ENCODE measurements at places on chromosomes 11 and 22.

DNA sequence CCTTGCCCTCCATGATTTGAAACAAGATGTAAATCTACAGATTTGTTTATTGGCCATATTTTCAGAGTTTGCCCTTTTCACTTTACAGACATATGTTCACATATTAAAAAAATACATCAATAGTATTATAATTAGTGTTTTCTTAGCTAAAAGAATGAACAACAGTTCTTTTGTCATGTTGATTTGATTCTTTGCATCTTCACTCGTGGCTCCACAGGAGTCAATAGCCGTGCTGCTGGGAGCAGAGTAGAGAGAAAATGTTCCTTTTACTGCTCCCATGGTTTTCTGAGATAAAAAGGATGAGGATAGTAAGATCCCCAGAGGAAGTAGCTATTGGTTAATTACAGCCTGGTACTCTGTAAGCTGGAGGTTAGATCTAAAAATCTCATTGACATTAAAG is 151.2 kb downstream of the PGR start:
- no peaks in the 10 kb centered on the region for H3K27me3 ChIP-seq
- no peak for DNase-seq
- H3K4me1 ChIP-seq, result no peaks in the 10 kb centered on the region
- no peak overlapping the region for H3K4me3 ChIP-seq
- H3K27ac ChIP-seq, result no peak overlapping the region

DNA sequence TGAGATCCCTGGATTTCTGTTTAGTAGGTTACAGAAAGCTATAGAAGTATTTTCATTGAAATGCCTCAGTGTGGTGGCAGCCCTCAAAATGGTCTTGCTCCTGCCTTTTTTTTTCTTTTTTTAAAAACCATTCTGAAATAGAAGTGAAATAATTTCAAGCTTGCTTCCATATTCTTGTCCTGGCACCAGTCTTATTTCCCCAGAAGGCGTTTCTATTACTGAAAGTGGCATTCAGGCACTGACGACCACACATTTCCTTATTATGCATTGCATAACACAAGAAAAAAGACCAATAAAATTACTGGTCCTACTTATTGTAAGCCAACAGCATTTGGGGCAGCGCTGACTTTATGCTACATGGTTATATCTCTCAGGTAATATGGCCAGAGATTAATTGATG is 24.5 kb upstream of the LRRC4C start:
- no peaks in the 10 kb centered on the region for H3K27me3 ChIP-seq
- no peaks in the 10 kb centered on the region for H3K4me1 ChIP-seq
- no peak for DNase-seq
- no peaks in the 10 kb centered on the region for H3K36me3 ChIP-seq
- H3K27ac ChIP-seq, result no peak overlapping the region

- H3K4me3 ChIP-seq, result no peak overlapping the region
- H3K27me3 ChIP-seq, result no peaks in the 10 kb centered on the region
- DNase-seq, result no peak
Observed at GRCh38 chr22:50540381-50540780, 5.3 kb upstream of the KLHDC7B start.

GRCh38 chr11:3037040-3037944 is 19.9 kb downstream of the CARS1 start:
- H3K4me3 ChIP-seq, result no peak overlapping the region
- H3K27me3 ChIP-seq, result no peaks in the 10 kb centered on the region
- no peaks in the 10 kb centered on the region for H3K36me3 ChIP-seq
- no peaks in the 10 kb centered on the region for H3K4me1 ChIP-seq

DNA sequence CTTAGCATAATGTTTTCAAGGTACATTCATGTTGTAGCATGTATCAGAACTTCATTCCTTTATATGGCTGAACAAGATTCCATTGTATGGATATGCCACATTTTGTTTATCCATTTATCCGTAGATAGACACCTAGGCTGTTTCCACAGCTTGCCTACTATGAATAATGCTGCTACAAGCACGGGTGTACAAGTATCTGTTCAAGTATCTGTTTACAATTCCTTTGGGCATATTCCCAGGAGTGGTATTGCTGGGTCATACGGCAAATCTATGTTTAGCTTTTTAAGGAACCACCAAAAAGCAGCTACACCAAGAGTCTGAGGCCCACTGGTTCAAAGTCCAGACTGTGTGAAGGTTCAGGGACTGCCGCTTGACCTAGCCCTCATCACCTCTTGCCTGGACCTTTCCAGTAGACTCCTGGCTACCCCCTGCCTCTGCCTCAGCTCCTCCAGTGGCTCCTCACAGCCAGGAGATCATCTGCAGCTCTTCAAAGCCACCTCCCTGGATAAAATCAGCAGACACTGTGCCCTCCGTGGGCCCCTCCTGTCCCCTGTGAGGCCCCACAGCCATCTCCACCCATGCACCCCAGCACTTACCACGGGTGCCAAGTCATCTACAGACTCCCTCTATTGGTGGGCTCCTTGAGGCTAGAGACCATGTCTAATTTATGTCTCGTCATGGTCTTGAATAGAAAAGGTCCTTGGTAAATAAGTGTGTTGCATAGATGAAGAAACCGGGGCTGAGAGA is 160.3 kb downstream of the MN1 start:
- no peaks in the 10 kb centered on the region for H3K4me1 ChIP-seq
- H3K4me3 ChIP-seq, result no peak overlapping the region
- DNase-seq, result no peak
- H3K36me3 ChIP-seq, result no peaks in the 10 kb centered on the region

GRCh38 chr11:85718126-85718943 is 32.3 kb upstream of the CCDC89 start:
- DNase-seq, result no peak
- H3K27me3 ChIP-seq, result no peaks in the 10 kb centered on the region
- no peaks in the 10 kb centered on the region for H3K4me1 ChIP-seq
- H3K4me3 ChIP-seq, result peak overlapping the region; percentile 13
- H3K27ac ChIP-seq, result peak overlapping the region; percentile 28

GRCh38 chr11:1519028-1520010 is 32.7 kb upstream of the MOB2 start:
- no peak overlapping the region for H3K27ac ChIP-seq
- no peaks in the 10 kb centered on the region for H3K27me3 ChIP-seq
- no peak overlapping the region for H3K4me3 ChIP-seq
- H3K36me3 ChIP-seq, result no peaks in the 10 kb centered on the region
- DNase-seq, result no peak

DNA sequence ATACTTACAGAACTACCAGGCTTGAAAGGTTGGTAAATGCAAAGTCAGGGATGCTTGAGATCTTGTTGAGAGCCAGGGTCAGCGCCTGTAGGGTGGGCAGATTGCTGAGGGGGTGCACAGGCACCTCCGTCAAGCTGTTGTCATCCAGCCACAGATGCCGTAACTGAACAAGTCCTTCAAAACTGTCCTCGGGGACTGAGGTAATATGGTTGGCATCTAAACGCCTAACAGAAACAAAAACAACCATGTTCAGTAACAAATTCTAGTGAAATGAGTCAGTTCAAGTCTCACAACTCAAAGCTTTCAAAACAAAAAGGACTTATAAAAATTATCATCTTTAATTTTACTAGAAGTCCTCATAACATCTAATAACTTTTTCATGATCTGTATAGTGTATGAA is 22.2 kb upstream of the CCDC34 start:
- no peak for DNase-seq
- H3K27ac ChIP-seq, result no peak overlapping the region
- H3K4me3 ChIP-seq, result no peak overlapping the region
- H3K27me3 ChIP-seq, result no peaks in the 10 kb centered on the region
- no peaks in the 10 kb centered on the region for H3K4me1 ChIP-seq
- no peaks in the 10 kb centered on the region for H3K36me3 ChIP-seq

DNA sequence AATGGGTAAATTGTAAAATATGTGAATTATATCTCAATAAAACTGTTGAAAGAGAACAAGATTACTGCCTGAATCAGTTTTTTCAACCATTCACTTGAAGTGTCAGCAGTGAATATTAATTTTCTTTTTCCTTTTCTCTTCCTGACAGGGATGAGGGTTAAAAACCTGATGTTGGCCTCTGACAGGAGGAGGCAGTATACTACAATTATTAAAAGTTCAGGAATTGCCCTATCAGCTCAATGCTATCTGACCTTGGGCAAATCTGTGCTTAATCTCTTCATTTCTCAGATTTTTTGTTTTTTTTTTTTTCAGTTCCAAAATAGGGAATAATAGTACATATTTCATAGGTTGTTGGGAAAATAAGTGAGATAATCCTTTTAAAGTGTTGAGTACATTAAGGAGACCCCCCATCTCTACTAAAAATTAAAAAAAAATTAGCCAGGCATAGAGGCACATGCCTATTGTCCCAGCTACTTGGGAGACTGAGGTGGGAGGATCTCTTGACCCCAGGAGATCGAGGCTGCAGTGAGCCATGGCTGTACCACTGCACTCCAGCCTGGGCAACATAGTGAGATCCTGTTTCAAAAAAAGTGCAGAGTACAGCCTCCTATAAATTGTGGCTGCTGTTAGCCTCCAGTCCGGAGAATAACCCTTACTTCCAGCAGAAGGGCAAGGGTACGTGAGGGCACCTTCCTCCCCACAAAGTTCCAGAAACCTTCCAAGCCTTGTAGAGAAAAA is 48.8 kb downstream of the TRIM44 start:
- no peak overlapping the region for H3K4me3 ChIP-seq
- H3K27me3 ChIP-seq, result no peaks in the 10 kb centered on the region
- no peak for DNase-seq
- H3K27ac ChIP-seq, result no peak overlapping the region
- H3K4me1 ChIP-seq, result no peaks in the 10 kb centered on the region
- H3K36me3 ChIP-seq, result no peaks in the 10 kb centered on the region

DNA sequence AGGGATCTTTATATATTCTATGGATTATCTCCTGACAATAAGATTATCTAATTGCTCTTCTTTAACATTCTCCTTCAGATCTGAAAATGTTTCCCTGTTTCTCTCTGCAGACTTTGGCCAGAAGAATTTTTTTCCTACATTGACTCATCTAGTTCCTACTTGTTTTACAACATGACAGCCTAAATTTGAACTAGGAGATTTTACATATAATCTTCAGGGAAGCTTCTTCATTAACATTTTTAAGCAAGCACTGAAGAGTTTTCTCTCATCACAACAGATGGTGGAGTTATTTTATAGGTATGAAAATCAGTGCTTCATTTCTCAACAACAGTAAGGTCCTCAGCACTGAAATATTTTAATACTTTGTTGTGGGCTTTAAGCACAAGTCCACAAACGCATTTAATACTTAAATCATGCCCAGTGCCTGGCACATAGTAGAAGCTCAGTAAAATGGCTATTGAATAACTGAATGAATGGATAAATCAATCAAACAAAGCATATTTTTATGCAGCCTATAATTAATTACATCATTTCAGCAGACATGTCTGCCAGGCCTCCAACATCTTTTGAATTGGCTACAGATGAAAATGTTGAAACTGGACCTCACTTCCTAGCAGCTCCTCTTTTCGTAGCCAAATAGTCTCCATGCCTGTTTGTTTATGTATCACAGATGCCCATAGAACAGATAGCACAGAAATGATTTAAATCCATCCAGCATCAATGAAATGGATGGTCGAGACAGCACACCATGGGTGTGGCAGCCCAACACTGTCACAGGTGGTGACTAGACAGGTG is 117.3 kb upstream of the POU2AF2 start:
- DNase-seq, result no peak
- H3K27ac ChIP-seq, result no peak overlapping the region
- no peaks in the 10 kb centered on the region for H3K4me1 ChIP-seq

DNA sequence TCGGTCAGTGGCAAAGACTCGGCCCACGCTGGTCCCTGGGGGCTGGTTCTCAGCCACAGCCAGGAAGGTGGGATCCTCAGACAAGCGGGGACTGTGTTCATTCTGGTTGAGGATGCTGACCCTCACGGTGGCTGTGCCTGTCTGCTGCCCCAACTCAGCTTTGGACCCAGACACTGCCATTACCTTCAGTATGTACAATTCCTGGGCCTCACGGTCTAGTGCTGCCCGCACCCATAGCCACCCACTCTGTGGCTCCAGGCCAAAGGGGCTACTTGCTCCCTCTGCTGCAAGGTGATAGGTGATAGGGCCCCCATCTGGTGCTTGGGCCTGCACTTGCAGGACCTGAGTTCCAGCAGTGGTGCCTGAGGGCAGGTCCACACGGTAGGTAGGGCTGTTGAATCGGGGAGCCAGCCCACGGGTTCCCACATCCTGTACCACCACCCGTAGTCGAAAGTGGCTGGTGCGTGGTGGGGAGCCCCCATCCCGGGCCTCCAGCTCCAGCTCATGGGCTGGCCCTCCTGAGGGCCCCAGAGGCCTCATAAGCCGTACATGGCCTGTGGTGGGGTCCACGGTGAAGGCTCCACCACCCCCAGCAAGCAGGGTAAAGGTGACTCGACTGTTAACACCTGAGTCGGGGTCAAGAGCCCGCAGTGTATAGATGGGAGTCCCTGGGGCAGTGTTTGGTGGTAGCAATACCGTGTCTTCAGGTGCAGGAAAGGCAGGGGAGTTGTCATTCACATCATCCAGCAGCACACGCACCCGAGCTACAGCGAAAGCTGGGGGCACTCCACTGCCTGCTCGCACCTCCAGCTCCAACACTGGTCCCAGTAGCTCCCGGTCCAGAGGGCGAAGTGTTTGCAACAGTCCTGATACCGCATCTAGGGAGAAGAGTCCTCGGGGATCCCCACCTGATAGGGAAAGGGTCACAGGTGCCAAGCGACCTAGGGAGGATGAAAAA is 13.2 kb upstream of the TPP1 start:
- no peaks in the 10 kb centered on the region for H3K36me3 ChIP-seq
- no peaks in the 10 kb centered on the region for H3K27me3 ChIP-seq
- no peak overlapping the region for H3K27ac ChIP-seq
- H3K4me3 ChIP-seq, result no peak overlapping the region

DNA sequence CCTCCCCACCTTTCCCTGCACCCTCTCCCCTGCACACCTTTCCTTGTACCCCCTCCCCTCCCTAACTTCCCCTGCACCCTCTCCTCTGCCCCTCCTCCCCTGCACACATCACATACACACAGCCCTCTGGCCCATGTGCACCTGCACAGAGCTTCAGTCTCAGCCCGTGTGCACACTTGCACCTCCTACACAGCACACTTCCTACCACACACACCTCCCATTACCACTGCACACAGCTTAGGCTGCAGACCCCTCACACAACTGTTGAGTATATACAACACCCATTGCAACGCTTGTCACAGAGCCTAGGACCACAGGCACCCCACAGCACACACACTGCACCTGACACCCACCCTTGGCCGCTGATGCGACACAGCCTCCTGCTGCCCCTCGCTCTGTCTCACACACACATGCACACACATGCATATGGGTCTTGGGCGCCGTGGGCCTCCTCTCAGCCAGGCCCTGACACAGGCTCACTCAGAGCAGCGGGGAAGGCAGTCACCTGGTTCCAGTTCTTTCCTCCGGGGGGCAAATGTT is 411 bp downstream of the SIGIRR start:
- peaks cover 3% of the 10 kb centered on the region for H3K4me1 ChIP-seq
- H3K27ac ChIP-seq, result no peak overlapping the region
- no peaks in the 10 kb centered on the region for H3K27me3 ChIP-seq
- no peak overlapping the region for H3K4me3 ChIP-seq
- DNase-seq, result no peak

GRCh38 chr22:36344106-36344827 is 43.5 kb downstream of the MYH9 start:
- no peak for DNase-seq
- H3K4me3 ChIP-seq, result no peak overlapping the region
- H3K4me1 ChIP-seq, result peaks cover 5% of the 10 kb centered on the region
- no peak overlapping the region for H3K27ac ChIP-seq
- H3K36me3 ChIP-seq, result no peaks in the 10 kb centered on the region

- H3K36me3 ChIP-seq, result no peaks in the 10 kb centered on the region
- no peak for DNase-seq
- no peak within 1 kb of the TSS for H3K27ac ChIP-seq
- H3K4me3 ChIP-seq, result no peak within 1 kb of the TSS
- peaks cover 2% of the 10 kb centered on the region for H3K4me1 ChIP-seq
- no peaks in the 10 kb centered on the region for H3K27me3 ChIP-seq
Observed at GRCh38 chr11:394034-394857, at the start of gene PKP3. TSS of gene PKP3 (plus strand) at chr11:394209. CDS start at chr11:394293, 84 bp downstream.

Data from testis (tissue), 5 donors.